ENCODE measurements at places on chromosomes 13 and 19. TPM values are rescaled to one million over a fixed set of nuclear protein-coding genes. Genes with fewer than 3 reads are reported as not detected.

Gene ZNF285
- total RNA-seq, result 17.8 TPM

Gene OVOL3
- not detected for total RNA-seq

Gene ZNF229
- 17.2 TPM for total RNA-seq

Gene MAG
- total RNA-seq, result 1.2 TPM

Gene MAP4K1
- 6.2 TPM for total RNA-seq

Gene ELSPBP1
- 1.5 TPM for total RNA-seq

Gene ZNF850
- 13.0 TPM for total RNA-seq

Gene MISP
- 1.4 TPM for total RNA-seq

Gene PRR12
- total RNA-seq, result 15.8 TPM

Gene OBI1
- 28.2 TPM for total RNA-seq

Gene IGFL4
- 0.77 TPM for total RNA-seq

Gene CBY2
- total RNA-seq, result not detected

Gene APOC1
- total RNA-seq, result 7.1 TPM

Gene SLC46A3
- 12.0 TPM for total RNA-seq

Gene KLC3
- 1.8 TPM for total RNA-seq

Gene ZNF587
- total RNA-seq, result 65.3 TPM

Gene CTXN1
- total RNA-seq, result 10.9 TPM

Gene CBARP
- 6.2 TPM for total RNA-seq

Gene NR2F6
- 36.3 TPM for total RNA-seq

Gene NXNL1
- total RNA-seq, result 3.6 TPM

Gene RAP2A
- total RNA-seq, result 75.9 TPM

Gene SYMPK
- total RNA-seq, result 49.0 TPM

Gene FBXO17
- 25.0 TPM for total RNA-seq

Gene MEF2B
- 0.33 TPM for total RNA-seq

Gene KLF16
- 8.4 TPM for total RNA-seq

Gene TTYH1
- total RNA-seq, result 99.3 TPM

Gene ZNF471
- total RNA-seq, result 16.5 TPM

Gene RAB3A
- total RNA-seq, result 21.1 TPM

Gene F2RL3
- 1.2 TPM for total RNA-seq

Gene CEACAM4
- total RNA-seq, result 0.44 TPM

Gene CYP2A7
- total RNA-seq, result not detected

Gene TICAM1
- total RNA-seq, result 3.7 TPM

Gene RNF17
- 0.16 TPM for total RNA-seq

Gene RAVER1
- total RNA-seq, result 18.9 TPM

Gene CEACAM16
- total RNA-seq, result not detected

Gene CALR3
- total RNA-seq, result not detected

Gene MYADM
- total RNA-seq, result 23.3 TPM

Gene KCTD12
- total RNA-seq, result 197 TPM

Gene RDH8
- not detected for total RNA-seq

Gene TEX29
- not detected for total RNA-seq

Gene OR7A5
- total RNA-seq, result not detected

Gene CCDC169
- 17.2 TPM for total RNA-seq

Gene EDNRB
- total RNA-seq, result 42.9 TPM

Gene FBN3
- 9.1 TPM for total RNA-seq

Gene GRIN3B
- not detected for total RNA-seq

Gene TMEM238
- 0.99 TPM for total RNA-seq

Gene KLK7
- not detected for total RNA-seq
